Ureter (tissue), 1 donor: ENCODE measurements at places on chromosomes 11 and 22. TPM values are rescaled to one million over a fixed set of nuclear protein-coding genes. Genes with fewer than 3 reads are reported as not detected.
A peak's percentile ranks its signal among the peaks of the same experiment; 100 is the strongest.

ROBO4 gene
- 16.8 TPM for total RNA-seq

C11orf65 gene
- total RNA-seq = 1.5 TPM

LRRC56 gene
- total RNA-seq = 3.4 TPM

GRIK4 gene
- total RNA-seq = 0.21 TPM

POU2AF3 gene
- 15.9 TPM for total RNA-seq

CNTF gene
- total RNA-seq = 1.8 TPM

DNA sequence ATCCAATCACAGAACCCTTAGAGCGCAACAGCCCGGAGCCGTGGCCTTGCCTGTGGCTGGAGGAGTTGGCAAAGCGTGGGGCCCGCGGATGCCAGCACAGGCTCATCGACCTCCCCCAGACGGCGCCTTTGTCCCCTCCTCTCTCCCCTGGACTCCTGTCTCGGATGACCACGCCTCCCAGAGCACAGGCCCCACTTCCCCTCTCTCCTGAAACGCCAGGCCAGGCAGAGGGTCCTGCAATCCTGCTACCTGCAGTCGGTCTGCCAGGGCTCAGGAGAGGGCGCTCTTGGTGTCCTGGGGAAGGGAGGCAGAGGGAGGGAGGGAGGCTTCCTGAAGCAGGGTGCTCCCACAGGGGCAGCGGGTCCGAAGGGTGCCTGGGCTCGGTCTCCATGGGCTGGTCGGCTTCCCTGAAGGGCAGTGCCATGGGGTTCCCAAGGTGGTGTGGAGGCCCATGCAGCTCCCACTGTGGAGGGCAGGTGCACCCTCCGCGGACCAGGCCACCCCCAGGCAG is 16.6 kb upstream of the TTLL12 start:
- DNase-seq = no peak

DNA sequence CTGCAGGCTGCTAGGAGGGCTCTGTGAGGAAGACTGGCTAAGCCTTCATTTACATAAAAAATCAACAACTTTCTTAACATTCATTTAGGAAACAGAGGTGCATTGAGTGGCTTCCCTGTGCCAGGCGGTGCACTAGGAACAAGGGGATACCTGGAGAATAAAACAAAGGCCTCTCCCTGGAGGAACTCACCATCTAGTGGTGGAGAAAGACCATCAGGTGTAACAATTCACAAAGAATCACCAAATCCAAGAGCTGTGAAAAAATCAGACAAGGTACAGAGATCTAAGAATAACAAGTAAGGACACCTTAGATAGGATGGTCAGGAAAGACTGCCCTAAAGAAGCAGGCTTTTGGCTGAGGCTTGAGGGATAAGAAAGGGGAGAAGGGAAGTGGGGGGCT is 40.3 kb downstream of the CSNK2A3 start:
- no peak for DNase-seq

DNA sequence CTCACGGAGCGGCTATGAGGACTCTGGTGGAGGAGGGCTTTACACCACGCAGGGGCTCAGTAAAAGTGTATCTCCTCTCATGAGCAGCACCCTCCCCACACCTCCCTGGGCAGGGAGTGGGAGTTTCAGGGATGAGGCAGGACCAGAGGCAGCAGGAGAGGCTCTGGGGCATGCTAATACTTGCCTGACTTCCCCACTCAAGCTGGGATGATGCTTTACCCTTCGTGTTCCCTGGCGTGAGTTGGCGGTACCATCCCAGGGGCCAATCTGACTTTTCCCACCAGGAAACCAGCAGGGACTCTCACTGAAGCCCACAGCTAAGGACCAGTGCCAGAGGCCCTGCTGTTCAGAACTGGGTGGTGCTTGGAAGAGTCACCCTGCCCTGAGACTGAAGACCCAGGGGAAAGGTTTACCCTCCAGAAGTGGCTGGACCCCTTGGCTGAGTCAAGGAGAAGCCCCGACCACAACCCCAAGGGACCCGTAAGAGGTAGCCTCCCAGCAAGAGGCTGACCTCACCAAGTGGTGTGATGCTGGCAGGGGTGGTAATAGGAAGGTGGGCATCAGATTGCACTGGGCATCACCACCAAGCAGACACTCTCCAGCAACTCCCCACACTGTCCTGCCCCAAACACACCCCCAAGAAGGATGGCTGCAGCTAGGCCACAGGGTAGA is 65.6 kb downstream of the THAP12 start:
- DNase-seq = no peak

- DNase-seq = peak; percentile 53
These were observed 51.0 kb upstream of the CSNK2A3 start for GRCh38 chr11:11403763-11404725.

DNA sequence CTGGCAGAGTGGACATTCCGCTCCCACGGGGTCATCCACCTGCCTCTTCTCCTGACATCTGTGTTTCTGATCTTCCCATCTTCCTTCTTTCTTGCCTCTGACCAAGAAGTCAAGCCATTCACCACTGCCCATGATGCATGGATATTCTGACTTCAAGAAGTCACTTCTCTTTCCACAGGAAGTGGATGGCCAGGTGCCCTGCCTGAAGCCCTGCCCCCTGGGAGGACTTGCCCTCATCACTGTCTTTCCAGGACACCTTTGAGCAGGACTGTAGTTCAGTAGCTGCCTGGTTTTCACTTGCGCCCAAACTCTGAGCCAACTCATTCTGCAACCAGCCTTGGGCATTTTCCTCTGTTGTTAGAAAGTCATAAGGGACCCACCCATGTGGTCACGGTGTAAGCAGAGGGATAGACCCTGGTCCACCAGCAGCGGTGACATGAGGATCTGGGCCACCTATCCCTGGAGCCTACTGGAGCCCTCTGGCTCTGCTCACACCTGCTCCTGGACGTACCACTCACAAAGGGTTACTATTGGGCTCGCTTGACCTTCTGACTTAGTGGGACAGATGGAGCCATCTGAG is 6.9 kb downstream of the CYTH4 start:
- no peak for DNase-seq

DNA sequence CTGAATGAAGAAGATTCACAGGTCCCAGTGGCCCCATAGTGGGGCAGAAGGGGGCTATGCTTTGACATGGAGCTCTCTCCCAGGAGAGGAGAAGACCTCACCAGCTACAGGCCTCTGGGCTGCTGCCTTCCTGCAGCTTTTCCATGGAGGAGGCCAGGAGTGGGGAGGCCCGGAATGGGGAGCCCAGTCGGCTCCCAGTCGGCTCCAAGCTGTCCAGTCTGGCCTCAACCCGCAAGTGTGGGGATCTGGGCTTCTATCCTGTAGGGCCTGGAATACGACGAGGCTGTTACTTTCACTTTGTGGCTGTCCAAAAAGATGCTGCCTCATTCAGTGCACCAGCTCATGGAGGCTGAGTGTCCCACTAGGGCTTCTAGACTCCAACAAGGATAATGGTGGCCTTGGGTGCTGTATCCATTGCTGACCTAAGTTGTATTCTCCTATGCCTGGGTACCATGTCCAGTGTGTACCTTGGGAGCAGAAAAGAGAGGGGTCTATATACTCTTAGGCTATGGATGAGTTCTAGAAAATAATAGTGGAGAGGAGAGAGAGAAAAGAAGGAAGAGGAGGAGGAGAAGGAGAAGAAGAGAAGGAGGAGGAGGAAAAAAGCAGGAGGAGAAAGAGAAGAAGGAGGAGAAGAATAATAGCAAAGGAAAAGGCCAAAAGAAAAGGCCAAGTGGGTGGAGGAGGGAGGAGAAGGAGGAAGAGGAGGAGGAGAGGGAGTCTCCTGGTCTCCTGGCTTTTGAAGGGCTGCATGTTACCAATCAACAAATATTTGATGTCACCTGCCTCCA is 1.1 kb downstream of the MYO18B start:
- DNase-seq = no peak

DNA sequence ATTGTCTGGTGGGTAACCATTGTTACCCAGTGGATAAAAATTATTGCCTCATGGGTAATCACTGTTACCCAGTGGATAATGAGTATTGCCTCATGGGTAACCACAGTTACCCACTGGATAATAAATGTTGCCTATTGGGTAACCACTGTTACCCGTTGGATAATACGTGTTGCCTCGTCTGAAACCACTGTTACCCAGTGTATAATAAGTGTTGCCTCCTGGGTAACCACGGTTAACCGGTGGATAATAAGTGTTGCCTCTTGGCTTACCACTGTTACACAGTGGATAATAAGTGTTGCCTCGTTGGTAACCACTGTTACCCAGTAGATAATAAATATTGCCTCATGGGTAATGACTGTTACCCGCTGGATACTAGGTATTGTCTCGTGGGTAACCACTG is 20.9 kb upstream of the NXPE4 start:
- DNase-seq = no peak

DNA sequence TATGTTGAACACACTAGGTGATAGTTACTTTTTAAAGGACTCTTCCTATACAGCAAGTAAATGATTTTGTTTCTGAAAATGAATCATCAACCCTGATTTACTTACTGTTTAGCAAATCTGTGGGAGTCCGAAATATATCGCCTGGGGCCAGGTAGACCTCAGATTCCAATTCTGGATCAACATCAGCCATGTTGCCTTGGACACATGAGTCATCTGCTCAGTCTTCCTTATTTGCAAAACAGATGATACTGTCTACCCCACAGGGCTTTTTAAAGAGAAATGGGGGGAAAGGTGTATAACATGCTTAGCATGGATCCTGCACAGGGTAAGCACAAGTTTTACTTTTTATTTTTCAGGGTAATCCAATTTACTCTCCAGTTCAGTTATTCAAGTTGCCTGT is 324.2 kb downstream of the TENM4 start:
- no peak for DNase-seq

DNA sequence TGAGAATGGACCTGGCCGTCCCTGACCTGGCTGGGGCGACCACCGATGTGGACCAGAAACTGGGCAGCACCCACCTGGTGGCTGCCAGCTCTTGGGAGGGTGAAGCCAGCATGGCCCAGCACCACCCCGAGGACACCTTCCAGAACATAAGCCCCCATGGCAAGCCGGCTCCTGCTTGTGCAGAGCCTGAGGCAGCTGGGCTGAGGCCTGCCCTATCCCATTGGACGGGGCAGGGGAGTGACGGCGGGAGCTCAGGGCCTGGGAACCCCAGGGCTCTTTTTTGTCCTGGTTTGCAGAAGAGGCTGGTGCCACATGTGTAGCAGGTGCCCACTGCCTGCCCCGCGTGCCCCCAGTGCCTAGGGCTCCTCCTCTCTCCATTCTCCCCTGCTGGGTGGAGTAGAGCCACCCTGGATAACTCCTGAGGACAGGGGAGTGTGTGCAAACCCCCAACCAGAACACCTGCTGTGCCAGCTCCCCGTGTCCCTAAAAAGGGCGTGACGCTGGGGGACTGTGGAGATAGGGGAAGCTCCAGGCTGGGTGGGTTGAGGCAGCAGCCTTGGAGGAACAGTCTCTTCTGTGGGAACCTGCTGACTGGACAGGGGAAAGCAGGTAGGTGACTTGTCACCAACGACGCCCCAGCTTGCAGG is 11.9 kb downstream of the DUSP8 start:
- no peak for DNase-seq

GRCh38 chr11:68934666-68935065 is 31.0 kb downstream of the IGHMBP2 start:
- DNase-seq = no peak

DNA sequence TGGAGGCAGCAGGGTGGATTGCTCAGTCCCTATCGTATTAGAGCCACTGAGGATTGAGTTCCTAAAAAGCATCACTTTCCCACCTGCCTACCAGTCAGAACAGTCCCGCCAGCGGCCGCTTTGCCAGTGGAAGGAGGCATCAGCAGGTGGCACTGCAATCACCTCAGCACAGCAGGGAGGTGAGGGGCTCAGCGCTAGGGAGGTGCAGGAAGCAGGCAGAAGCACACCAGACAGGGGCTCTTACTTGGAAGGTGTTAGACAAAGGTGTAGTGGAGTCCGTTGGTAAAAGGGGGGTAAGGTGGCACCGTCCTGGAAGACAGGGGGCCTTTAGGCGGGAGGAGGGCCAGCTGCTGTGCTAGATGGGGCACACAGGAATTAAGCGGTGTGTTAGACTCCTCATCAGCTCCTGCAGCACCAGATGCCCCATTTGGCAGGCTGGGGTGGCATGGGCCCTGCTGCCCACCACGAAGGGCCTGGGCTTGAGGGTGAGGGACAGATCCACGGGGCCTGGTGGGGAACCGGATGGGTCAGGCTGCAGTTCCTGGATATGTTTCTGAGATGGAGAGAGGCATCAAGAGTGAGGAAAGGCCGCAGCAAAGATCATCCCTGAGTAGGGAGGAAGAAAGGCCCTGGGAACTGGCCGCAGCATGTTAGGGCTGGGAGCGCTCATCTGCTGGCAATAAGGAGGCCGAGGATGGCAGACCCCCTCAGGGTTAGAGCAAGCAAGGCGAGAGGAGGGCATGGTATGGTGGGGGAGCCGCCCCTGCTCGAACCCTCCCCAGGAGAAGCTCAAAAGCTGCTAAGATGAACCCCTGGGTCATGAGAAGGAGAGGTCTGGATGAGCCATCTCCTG is 42.5 kb downstream of the C11orf58 start:
- DNase-seq = no peak

- peak; percentile 61 for DNase-seq
These were observed 449.9 kb downstream of the OPCML start for GRCh38 chr11:133082453-133082781.

DNA sequence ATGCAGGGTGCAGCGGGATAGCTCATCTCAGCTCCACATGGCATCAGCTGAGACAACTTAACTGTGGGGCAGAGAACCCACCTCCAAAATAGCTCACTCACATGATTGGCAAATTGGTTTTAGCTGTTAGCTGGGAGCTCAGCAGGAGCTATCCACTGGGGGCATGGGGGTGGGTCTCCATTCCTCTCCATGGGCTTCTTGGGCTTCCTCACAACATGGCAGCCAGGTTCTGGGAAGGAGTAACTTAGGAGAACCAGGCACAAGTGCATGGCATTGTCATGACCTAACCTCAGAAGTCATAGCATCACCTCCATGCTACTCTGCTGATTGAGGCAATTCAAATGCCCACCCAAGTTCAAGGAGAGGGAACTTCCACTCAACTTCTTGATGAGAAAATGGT is 85.5 kb downstream of the MN1 start:
- DNase-seq = no peak

DNA sequence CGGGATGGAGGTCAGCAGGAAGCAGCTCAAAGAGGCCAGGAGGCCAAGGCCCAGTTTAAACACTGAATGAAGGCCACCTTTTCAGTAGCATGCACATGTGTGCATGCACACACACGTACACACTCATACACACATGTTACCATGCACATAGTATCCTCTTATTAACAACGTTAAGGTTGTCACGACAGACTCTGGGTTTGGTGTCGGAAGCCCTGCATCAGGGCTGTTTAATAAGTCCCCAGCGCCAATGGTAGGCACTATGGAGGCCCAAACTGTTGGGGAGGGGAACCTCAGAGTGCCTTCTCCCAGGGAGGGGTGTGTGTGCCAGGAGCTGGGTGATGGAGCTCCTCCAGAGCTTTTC is 39.5 kb upstream of the ADA2 start:
- DNase-seq = no peak

- DNase-seq = no peak
These were observed 10.2 kb downstream of the CKAP5 start for GRCh38 chr11:46835897-46836296.
